ENCODE measurements at places on chromosomes 2 and 18.
A peak's percentile ranks its signal among the peaks of the same experiment; 100 is the strongest.

DNA sequence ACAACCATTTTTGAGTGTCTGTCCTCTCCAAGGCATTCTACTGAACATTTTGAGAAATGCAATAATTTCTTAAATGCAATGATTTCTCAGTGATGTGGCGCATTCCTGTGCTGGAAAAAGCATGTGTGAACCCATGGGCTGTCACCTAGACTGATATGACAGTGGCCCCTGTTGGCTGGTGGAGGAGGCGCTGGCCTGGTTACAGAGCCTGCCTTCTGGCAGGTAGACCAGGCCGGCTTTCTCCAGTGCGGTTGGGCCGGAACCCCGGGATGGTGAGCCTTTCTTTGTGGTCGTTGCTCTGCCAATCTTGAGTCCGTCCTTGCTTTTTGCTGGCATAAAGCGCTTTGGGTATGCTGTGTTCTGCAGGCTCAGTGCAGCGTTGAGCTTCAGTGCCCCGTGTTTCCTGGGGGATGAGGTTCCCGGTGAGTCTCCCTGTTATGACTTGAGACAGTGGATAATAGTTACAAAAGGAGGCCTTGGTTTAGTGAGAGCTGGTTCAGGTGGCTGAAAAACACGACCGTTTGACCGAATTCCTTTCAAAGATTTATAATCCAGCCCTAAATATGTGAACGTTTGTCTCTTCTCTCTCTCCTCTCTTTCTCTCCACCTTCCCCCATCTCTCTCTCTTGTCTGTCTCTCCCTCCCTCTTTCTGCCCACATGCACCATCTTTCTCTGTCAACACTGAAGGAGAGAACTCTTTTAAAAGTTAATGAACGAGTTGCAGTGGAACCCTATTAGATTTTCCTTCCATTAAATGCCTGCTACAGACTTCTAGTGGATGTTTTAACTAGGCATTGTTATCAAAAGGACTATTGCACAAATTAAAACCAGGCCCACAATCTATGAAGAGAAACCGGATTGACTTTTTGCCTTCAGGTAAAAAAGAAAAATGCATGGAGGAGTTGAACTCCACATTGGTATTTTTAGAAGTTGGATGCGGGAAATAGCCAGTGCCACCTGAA lies 34.0 kb downstream of the TSHZ1 start:
- DNase-seq: no peak

- no peak for DNase-seq
Measured at GRCh38 chr2:158060835-158061435, 40.7 kb upstream of the UPP2 start.

- no peak for DNase-seq
Measured at GRCh38 chr2:129753261-129753660, 226.2 kb upstream of the RAB6C start.

DNA sequence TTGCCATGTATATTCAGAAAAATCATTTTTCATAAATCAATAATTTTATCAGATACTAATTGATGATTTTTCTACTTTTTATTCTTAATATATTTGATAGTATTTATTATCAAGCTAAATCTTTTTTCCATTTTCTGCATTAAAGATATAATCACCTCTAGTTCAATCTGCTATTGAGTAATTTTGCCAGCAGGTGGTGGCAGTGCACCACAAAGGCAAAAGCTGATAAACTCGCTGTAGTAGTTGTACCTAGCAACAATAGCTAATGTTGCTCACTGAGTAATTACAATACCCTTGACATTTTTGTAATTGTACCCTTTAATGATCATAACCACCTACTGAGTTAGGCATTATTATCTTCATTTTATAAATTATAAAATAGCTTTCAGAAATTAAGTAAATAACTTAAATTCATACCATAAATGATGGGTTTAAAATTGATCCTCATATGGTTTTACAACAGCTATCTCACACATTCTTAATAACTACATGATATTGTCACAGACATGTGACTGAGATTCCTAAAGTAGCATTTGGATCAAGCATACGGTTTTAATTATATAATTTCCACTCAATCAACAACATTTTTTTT lies 52.0 kb upstream of the CALCRL start:
- DNase-seq: peak; percentile 39

- no peak for DNase-seq
Measured at GRCh38 chr2:69166812-69167468, 154.0 kb downstream of the ANTXR1 start.

DNA sequence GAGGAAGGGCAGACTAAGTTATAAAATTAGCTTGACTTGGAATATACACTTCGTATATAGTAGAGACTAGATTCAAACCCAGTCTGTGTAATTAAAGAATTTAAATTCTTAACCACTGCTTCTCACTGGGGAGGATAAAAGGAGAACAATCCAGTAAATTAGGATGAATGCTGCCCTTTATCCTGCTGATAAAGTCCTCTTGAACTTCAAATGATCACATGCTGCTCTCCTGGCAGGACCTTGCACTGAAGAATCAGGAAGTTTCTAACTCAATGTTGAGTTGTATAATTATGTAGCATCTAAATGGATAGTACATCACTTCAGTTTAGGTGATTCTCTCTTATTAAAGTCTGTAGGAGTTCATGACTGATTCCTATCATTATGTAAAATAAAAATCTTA lies 1179.7 kb downstream of the DSC3 start:
- DNase-seq: no peak

- DNase-seq: peak; percentile 23
Measured at GRCh38 chr2:238105506-238106338, 5.6 kb downstream of the ESPNL start.

- DNase-seq: no peak
Measured at GRCh38 chr2:124875627-124876244, 850.6 kb downstream of the CNTNAP5 start.

- no peak for DNase-seq
Measured at GRCh38 chr2:8849327-8849726, 11.9 kb upstream of the KIDINS220 start.

DNA sequence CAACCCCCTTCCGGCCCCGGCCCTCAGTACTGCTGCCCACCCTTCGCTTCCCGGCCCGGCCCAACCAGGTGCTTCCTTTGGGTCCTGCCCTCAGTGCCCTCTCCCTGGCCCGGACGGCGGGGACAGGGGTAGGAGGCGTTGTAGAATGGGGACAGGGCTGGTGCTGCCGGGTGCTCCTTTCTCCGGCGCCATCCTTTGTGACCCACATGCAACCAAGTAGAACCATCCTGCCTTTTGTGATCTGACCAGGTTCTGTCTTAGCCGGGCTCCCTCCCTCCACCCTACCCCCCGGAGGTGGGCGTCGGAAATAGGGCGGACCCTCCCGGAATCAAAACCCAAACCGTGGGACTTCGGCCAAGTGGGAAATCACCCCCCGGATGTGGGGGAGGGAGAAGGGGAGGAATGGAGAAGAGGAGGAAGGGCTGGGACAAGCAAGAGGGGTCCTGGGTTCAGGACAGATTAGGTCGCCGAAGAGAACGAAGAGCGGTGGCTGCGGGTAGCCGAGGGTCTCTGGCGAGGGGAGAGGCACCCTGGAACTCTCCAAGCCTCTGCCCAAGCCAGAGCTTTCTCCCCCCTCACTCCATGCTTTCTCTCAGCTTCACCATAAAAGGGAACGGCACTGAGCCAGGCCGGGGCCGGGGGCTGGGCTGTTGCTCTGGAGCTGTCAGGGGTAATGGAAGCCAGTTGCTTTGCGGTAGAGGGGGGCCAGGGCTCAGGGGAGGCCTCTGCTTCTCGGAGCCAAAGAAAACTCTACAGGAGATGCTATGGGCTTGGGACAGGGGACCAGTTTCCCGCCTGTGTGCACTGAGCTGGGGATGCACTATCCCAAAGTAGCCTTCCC lies 756 bp upstream of the OST4 start:
- DNase-seq: peak; percentile 40

GRCh38 chr18:23998820-23999219 lies 15.7 kb upstream of the TTC39C start:
- DNase-seq: no peak

DNA sequence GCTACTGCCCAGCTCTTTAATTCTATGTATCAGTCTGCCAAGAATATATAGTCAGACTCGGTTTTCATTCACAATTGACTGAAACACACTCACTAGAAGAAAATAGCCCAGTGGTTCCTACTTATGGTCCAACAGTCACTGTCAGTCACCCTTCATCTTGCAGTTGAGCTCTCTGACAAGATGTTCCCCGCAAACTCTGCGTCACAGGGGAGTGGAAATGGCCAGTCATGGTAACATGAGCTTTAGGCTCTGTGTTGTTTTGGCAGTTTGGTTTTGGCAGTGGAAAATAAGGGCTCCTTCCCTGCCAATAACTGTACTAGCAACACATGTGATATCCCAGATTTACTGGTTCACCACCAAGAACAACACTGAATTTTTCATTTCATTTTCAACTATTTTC lies 122.5 kb downstream of the PRPF40A start:
- DNase-seq: no peak

GRCh38 chr18:23683671-23684070 lies 5.6 kb upstream of the LAMA3 start:
- DNase-seq: no peak

DNA sequence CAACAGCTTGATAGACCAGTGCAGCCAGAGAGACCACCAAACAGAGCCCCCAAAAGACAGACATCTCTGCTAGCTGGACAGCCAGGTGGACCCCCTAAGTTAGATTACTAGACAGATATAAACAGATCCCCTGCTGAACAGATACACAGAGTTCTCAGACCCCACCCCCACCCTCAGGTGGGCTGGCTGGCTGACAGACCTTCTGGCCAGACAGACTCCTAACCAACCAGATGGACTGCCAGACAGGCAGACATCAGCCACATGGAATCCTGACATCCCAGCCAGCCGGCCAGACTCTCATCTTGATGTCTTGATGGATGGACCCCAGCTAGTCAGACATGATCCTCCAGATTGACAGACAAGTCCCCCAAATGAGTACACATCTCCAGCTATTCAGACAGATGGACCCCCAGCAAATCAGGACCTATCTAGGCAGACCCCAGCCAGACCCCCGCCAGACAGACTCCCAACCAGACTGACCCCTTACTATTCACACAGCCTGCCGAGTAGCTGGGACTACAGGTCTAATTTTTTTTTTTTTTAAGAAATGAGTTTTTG lies 18.0 kb downstream of the PTPN18 start:
- no peak for DNase-seq

DNA sequence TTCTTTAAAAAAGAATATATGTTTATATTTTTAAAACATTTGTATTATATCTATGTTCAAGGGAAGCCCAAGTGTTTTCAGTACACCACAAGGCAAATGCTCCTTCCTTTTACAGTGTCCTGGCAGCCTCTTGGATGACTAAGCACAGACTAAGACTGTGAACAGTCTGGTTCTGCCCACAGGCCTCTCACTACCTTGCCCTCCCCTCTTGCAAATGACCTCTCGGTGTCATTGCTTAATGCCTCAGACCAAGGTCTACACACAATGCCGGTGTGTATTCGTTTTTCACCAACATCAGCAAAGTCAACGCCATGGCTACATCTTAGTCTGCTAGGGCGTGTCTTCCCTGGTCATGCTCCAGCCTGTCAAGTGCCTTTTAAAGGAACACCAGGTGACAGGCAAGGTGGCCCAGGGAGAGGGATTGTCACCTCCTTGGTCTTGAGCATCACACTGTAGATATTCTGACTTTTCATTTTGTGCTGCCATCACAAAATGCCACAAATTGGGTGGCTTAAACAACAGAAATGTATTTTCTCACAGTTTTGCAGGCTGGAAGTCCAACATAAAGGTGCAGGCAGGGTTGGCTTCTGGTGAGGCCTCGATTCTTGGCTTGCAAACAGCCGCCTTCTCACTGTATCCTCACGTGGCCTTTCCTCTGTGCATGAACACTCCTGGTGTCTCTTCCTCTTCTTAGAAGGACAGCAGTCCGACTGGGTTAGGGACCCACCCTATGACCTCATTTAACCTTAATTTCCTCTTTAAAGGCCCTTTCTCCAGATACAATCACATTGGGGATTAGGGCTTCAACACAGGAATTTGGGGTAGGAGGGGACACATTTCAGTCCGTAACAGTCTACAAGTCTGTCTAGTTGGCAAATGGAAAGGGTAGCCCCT lies 266.5 kb downstream of the KLHL29 start:
- DNase-seq: no peak

DNA sequence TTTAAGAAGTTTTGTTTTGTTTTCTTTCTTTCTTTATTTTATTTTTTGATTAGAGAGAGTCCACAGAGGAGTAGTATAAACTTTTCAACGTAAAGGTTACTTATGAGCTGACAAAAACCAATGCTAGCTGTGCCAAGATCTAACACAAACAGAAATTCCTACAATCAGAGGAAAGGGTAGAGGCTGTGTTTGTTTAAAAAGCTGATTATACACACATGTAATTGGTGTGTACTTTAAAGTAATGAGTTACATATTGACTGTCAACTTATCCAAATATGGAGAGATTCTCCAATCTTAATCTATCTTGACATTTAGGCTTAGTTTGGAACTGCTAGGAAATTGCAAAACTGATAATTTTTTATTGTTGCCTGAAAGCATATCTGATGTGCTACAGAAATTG lies 63.7 kb upstream of the FAM110C start:
- DNase-seq: no peak

DNA sequence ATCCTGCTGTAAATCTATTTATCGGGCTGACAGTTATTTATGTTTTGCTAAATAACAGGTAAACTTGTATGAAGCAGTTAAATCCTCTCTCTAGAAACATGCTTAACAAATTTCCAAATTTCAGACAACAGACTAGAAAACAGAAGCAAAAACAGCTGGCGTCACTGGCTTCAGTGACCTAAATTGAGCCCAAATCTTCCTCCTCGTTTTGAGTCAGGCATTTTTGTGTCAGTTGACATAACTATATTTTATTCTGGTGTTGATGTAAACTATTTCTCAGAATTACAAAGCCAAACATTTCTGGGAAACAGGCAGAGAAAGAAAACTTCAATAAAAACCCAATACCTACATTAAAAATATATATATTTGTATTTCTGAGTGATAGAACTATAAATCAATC lies 21.7 kb downstream of the RBMS1 start:
- DNase-seq: no peak

DNA sequence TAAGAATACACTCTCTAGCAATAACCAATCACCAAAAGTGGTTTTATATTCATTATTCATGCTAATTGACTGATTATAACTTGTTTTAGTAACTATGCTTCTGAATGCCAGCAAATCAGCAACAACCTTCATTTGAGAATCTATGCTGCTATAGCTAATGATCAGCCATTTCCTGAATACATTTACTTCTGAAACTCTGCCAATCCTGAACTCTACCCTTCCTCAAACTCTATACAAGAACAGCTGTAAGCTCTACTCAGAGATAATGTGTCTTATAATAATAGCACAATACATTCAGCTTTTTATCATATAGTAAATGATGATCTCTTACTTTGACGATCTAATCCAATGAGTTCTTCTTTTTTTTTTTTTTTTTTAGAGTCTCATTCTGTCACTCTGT lies 85.7 kb upstream of the EPAS1 start:
- no peak for DNase-seq
